ENCODE measurements at places on chromosomes 3 and 15.

- no peak for DNase-seq
Measured at GRCh38 chr15:39774688-39775267, 7.9 kb downstream of the FSIP1 start.

DNA sequence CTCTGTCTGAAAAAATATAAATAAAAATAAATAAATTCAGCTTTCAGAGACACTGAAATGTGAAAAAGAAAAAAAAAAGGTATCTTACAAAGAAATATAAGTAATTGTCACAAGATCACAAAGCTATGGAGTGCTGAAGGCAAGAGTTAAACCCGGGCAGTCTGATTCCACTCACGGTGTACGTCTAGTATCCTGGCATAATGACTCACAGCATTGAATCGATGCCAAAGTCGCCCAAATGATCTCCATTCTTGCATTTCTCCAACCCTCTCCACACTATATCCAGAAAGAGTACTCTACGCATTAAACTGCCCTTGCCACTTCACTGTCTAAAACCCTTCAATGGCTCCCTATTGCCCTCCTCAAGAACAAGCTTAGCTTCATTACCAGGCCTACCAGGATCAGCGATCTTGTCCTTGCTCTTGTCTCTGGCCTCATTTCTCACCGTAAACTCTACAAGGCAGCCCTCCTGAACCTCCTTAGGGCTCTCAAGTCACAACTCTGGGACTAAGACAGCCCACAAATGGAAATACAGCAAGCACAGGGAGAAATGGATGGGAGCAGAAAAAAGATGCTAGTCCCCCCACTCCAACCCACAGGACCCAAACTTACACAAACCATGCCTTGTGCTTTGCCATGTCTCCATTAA, 7.7 kb downstream of the SUCLG2 start:
- DNase-seq = no peak

- DNase-seq = no peak
Measured at GRCh38 chr3:63685340-63685739, 32.9 kb downstream of the SNTN start.

DNA sequence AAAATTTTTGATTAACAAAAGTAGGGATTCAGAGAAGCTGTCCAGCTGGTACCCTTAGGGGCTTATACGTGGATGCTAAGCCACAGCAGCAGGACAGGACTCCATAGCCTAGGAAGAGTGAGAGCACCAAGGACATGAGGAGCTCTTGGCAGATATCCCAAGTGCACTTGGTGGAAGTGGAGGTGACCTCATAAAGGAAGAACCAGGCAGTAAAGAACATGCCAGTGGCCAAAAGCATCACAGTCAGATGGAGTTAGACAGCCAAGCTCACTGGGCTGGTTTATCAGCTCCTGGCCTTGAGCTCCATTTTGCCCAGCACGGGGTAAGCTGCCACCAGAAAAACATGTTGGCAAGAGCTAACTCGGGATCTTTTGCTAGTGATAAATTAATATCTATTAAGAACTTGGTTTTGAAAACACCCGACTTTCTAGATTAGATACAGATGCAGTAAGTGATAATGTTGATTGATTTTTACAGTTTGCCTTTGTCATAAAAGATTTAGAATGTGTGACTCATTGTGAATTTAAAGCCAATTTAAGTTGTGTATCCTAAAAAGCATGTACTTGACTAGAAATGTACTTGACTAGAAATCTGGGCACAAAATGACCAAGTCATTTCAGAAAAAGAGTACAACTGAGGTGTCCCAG, 108.0 kb downstream of the CMSS1 start:
- no peak for DNase-seq

DNA sequence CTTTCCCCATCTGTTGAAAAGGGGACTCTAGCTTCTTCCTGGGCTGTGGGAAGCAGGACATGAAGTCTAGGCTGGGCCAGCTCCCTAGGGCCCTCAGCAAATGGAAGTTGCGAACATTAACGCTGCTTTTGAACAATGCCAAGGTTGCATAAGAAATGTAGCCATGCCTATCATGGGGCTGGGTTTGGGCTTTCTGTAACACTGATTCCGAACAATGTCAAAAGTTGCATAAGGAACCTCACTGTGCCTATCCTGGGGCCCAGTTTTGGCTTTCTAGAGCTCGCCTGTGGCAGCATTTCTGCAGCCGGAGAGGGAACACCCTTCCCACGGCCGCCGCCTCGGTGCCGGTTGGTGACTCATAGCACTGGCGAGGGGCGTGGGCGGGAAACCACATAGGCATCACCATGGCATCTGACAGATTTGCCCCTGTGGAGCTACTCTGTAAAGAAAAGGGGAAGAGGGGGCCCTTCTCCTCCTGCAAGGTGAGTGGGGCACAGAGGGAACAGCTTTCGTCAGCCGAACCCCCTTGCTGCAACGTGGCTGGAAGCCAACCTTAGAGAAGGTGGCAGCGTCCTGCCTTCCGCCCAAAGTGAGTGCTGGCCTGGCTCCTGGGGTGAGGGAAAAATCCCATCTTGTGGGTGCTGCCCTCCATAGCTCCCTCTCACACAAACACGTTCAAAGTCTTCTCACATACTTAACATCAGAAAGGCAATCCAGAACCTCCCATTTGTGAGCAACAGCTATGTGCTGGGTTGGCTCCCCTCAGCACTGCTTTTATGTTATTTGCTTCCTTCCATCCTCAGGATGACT, 46.6 kb upstream of the ATP2B2 start:
- DNase-seq = peak; percentile 69

- DNase-seq = no peak
Measured at GRCh38 chr15:58467121-58467721, 35.4 kb downstream of the LIPC start.

DNA sequence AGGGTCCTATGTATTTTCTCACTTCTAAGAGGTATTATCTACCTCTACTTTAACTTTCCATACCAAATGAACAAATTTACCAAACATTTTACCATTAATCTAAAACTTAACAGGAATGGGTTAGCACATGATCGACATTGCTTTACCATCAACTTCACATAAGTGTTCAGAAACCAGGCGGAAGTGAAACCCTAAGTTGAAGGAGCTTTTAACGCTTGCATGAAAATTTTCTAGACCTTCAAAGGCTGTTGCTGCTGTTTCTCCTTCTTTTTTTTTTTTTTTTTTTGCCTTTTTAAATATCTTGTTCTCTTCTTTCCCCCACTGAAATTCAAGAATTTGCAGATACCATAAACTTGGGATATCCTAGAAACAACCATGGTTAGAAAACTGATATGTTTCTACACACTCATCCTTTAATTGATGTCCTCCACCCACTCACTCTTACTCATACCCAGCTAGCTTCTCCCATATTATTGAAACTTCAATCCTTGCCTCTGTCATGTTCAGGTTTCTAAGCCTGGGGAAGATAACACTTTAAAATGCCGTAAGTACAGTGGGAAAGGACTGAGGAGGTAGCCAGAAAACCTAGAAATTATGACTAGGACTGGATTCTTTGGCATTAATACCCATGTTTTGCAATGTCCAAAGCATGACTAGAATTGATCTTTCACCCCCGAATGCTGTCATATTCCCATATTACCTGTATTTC, 24.7 kb downstream of the MYO5A start:
- DNase-seq = no peak

DNA sequence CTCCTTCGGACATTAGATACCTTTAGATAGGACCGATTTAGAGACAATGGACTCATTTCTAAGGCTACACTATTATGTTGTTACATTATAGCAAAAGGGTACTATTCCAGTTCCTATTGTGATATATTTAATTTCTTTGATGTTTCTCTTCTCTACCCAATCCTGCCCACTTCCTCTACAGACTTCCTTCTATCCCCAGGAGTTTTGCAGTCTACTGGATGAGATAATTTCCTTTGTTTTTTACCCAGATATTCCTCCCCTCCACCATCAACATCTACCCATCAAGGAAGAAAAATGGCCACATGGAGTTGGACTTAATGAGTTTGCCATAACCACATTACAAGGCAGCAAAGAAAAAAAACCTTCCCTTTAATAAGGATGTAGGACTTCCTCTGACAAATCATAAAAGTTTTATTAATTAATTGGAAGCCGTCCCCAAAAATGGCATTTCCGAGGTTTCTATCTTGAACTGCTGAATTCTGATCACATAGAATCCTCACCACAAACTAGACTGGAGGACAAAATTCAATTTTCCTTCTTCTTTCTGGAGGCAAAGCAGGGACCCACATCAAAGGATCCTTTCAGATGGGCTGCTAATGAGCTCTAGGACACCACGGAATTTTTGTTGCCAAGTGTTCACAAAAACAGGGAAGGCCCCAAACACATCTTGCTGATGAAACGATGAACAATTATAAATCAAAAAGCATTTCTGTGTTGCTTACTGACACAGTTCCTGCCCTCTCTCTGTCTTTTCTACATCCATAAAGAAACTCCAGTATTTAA, 33.4 kb downstream of the FRMD4B start:
- DNase-seq = no peak

DNA sequence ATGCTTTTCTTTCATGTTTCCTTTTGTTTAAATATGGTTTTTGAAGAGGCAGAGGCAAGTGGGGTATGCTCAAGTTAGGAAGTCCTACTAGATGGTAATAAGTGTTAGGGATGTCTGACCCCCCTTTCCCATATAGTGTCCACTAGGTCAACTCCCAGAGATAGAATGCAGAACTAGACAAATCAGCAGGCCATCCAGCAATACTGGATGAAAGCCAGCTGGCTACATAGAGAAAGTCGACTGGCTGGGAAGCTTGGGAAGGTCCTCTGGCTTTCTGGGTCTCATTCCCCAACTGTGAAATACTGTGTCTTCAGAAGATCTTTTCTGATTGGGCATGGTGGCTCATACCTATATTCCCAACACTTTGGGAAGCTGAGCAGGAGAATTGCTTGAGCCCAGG, 113.8 kb downstream of the SNRK start:
- DNase-seq = no peak

DNA sequence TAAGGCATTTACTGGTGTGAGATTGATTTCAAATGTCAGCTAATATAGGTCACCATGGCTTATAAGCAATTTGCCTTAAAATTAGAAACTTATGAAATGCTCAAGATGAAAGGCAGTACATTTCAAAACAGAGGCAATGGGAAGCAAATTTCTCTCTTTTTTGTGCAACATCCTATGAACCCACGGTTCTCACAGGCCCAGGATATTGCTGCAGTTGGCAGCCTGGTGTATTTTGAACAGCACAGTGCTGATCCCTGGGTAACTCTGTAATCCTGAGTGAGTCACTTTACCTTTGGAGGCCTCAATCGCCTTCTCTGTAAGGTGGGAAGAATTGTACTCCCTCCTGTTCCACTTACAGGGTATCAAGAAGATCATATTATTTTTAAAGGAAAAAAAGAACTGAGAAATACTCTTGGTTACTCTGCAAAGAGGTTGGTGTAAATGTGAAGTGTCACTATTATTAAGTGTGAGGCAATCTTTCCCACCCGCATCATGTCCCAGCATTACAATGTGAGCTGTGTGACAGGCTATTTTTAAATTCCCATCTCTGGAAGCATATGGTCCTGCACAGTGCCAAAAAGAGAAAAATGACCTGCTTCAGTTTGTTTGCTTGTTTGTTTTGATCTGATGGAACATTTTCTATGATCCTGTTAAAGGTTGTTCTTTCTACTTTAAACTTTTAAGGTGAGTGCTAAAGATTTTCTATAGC, 190.1 kb upstream of the LPP start:
- no peak for DNase-seq

DNA sequence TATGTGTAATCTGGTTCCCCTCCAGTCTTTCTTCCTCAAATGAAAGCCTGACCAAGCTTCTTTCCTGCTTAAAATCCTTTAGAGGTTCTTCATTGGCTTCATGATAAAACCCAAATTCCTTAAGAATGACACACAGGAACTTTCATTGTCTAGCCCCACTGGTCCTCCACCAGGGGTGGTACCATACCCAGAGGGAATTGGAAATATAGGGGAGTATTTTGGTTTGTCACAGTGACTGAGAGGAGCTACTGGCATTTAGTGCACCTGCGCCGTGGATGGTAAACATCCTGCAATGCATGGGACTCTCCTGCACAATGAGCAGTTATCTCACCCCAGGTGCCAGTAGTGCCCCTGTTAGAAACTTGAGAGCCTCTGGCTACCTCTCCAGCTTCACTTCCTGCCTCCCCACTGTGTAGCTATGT, 10.8 kb downstream of the ZWILCH start:
- no peak for DNase-seq

GRCh38 chr15:42354824-42355223, 4.5 kb upstream of the CAPN3 start:
- DNase-seq = no peak

GRCh38 chr3:60010781-60011180, 961.0 kb upstream of the CFAP20DC start:
- DNase-seq = no peak

- DNase-seq = no peak
Measured at GRCh38 chr3:73633453-73633852, 8.7 kb upstream of the PDZRN3 start.

GRCh38 chr3:32420126-32421038, 28.7 kb downstream of the CMTM7 start:
- DNase-seq = no peak

DNA sequence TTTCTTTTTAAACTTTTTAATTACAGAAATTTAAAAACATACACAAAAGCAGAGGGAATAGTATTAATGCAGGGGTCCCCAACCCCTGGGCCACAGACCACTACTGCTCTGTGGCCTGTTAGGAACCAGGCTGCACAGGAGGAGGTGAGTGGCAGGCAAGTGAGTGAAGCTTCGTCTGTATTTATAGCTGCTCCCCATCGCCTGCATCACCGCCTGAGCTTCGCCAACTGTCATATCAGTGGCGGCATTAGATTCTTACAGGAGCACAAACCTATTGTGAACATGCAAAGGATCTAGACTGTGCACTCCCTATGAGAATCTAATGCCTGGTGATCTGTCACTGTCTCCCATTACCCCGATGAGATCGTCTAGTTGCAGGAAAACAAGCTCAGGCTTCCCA, 22.4 kb downstream of the CCR9 start:
- DNase-seq = no peak

GRCh38 chr3:46091741-46092701, 64.7 kb upstream of the XCR1 start:
- no peak for DNase-seq

GRCh38 chr3:24100696-24101402, 155.8 kb downstream of the NR1D2 start:
- DNase-seq = no peak

DNA sequence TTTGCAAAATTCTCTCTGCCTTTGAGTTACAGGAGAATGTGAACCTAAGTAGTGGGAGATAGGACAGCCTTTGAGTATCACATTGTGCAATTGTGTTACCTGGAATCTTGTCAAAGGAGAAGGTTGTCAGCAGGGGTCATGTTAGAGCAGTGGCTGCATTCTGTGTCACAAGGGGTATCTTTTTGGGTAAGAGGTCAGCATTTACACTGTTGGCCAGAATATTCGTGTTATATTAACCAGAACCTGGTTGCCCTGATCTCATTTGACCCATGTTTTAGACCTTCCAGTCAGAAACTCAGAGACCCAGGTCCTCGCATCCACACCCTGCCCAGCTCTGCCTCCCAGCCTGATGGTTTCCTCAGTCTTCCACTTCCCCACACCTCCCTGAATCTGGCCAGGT, 27.3 kb downstream of the HDC start:
- DNase-seq = no peak
